ENCODE measurements at places on chromosomes 13 and 19.

DNA sequence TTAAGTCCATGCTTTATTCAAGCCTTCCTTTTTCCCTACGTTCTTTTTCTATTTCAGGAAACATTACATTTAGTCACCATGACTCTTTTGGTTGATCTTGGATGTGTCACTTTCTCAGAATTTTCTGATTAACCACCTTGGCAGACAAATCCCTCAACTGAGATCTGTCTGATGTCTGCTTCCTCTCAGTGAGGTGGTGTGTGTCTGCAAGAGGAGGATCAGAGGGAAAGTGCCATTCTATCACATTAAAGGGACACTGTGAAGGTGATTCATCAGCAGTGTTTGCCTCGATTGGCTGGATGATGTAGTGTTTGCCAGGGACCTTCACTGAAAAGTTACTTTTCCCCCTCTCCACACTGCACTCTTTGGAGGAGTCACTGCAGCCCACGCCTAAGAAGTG lies 3.0 kb upstream of the CCNP start:
- no peak for DNase-seq

DNA sequence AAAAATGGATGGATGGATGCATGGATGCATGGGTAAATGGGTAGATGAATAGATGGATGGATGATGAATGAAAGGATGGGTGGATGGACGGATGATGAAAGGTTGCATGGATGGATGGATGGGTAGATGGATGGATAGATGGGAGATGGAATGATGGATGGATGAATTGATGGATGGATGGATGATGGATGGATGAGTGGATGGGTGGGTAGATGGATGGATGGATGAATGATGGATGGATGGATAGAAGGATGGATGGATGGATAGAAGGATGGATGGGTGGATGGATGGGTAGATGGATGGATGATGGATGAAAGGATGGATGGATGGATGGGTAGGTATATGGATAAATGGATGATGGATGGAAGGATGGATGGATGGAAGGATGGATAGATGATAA lies 115.1 kb upstream of the LSM14A start:
- DNase-seq: no peak

DNA sequence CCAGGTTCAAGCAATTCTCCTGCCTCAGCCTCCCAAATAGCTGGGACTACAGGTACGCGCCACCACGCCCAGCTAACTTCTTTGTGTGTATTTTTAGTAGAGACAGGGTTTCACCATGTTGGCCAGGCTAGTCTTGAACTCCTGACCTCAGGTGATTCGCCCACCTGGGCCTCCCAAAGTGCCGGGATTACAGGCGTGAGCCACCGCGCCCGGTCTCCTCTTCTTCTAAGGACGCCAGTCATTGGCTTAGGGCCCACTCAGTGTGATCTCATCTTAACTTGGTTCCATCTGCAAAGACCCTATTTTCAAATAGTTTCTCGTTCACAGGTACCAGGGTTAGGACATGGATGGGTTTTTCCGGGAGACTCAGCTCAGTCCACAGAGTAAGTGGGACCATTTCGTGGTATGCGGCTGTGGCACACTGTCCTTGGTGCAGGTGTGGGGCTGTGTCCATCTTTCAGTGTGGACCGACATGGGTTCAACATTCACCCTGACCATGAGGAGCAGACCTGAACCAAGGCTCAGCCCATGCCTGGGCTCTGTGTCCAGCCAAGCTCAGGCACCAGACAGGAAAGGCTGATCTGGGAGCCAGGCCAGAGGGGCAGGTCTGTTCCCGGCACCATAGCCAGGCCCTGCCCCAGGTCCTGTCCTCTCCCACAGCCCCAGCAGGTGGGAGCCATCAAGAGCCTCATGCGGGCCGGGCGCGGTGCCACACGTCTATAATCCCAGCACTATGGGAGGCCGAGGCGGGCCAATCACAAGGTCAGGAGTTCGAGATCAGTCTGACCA lies 2.8 kb upstream of the MKNK2 start:
- no peak for DNase-seq

- DNase-seq: peak; percentile 95
Measured at GRCh38 chr19:53977429-53977990, 13.9 kb upstream of the CACNG6 start.

GRCh38 chr13:26132756-26133155 lies 80.9 kb upstream of the SHISA2 start:
- DNase-seq: peak; percentile 8

- no peak for DNase-seq
Measured at GRCh38 chr19:33613620-33614000, 8.1 kb upstream of the CHST8 start.

- DNase-seq: no peak
Measured at GRCh38 chr19:49790866-49791265, 22.2 kb downstream of the FUZ start.

DNA sequence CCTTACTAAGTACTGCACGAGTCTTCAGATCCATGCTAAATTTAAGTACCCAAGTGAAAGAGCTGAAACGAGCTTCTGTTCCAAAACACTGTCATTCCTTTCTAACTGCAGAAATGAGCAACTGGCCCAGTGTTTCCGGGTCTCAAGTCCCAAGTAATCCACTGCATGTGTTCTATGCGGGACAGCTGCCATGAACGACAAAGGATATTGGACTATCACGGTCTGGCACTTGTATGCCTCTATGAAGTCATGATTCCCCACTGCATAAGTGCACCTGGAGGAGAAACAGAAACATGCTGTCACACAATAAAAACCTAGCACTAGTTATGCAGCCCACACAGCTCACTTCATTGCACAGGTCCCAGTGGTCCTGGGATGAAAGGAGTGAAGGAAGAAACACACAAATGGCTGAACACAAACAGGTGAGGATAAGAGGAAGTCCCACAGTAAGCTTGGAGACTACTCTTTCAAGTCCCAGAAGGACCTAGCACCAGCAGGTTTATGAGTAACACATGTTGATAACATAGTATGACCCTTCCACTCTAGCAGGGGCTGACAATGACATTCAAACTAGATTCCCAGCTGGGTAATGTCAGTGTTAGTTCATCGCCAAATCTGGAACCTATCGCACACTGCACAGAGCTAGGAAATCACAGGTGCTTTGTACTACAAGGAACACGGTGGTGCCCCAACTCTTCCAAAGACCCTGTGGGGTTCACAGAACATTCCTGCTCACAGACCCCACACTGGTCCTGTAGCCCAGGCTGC lies 11.3 kb downstream of the PCID2 start:
- no peak for DNase-seq

DNA sequence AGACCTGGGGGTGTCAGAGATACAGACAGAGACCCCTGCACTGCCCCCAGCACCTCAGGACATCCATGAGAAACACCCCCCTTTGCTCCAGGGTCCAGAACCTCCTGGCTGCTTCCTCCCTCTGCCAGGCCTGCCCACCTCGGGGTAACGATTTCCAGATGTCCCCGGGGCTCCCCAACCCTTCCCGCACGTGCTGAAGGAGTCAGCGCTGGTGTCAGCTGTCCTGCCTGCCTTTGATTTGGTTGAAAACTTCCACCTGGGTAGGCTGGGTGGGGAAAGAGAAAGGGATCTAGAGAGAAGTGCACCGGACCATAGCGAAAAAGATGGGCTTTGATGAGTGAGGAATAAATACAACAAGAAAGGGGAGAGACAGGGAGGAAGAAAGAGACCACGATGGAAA lies 1.5 kb upstream of the CGB7 start:
- no peak for DNase-seq

DNA sequence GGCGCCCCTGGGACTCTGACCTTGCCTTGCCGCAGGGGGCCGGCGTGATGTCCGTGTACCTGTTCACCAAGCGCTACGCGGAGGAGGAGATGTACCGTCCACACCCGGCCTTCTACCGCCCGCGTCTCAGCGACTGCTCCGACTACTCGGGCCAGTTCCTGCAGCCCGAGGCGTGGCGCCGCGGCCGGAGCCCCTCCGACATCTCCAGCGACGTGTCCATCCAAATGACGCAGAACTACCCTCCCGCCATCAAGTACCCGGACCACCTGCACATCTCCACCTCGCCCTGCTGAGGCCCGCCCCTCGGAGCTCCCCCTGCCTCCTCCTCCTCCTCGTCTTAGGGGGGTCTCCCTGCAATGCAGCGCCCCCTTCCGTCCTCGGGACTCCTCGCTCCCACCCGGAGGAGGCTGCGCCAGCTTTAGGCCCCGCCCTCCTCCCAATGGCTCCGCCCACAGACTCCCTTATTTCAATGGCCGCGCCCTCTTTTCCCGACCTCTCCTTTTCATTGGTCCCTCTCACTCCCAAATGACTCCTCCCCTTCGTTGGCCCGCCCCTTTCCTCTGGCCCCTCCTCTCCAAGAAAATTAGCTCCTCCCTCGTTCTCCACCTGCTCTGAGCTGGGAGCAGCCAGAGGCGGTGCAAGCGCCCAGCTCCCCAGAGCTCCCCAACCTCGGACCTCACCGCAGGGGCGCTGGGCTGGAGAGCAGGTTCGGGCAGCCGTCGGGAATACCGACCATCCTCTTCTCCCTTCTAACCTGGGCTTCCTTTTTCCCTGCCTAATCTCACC lies 20.5 kb upstream of the CACNG8 start:
- DNase-seq: no peak

DNA sequence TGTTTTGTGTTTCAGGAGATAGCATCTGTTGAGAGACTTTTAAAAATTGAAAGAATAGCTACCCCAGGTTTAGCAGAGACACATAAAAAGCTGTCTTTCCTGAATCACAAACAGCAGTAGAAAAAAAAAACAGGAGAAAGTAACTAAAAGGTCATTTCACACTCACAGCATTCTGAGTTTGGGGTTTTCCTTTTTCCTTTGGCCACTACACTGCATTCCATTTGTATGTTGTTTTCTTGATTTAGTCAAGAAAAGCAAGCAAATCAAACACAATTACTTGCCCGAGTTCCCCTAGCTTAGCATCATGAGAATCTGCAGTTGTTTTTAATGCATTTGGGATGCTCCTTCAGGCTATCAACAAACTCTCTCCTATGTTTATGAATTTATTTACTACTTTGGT lies 161.0 kb downstream of the KCTD12 start:
- DNase-seq: no peak

- DNase-seq: no peak
Measured at GRCh38 chr13:31105856-31106255, 55.8 kb downstream of the HSPH1 start.

- no peak for DNase-seq
Measured at GRCh38 chr13:110540871-110541525, 20.5 kb downstream of the RAB20 start.

DNA sequence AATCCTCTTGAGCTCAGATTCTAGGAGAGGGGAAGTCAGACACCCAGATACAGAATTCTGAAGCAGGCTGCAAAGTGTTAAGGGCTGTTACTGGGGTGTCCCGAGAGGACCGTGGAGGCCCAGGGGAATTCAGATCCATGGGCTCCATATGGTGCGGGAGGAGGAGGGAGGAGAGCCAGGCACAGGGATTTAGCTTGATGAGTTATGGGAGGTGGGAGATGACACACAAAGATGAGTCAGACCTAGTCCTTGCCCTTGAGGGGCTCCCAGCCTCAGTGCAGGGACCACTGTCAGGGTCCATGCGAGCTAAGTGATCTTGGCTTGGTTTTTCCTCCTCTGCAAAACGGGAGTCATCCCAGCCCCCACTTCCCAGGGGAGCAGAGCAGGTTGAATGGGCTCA lies 14.4 kb upstream of the GIPR start:
- DNase-seq: no peak

- DNase-seq: no peak
Measured at GRCh38 chr19:57587529-57587928, 3.6 kb downstream of the ZIK1 start.

- DNase-seq: peak; percentile 48
Measured at GRCh38 chr19:35495107-35496064, 5.1 kb upstream of the KRTDAP start.

- DNase-seq: no peak
Measured at GRCh38 chr13:100827489-100828176, 153.0 kb upstream of the TMTC4 start.

GRCh38 chr13:79799059-79799867 lies 318.3 kb downstream of the NDFIP2 start:
- no peak for DNase-seq

DNA sequence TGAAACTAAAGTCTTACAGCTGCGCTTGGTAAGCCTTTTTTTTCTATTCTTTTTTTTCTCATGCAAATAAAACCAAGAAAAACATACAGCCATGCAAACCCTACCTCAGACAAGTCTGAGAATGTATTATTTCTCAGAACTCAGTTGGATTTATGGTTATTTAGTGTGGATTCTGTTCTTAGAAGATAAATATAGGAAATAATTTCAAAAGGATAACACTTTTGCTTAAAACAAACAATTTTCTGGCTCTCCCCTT lies 40.7 kb upstream of the TNFSF11 start:
- DNase-seq: no peak

- no peak for DNase-seq
Measured at GRCh38 chr19:33520844-33521479, 629 bp downstream of the PEPD start.

DNA sequence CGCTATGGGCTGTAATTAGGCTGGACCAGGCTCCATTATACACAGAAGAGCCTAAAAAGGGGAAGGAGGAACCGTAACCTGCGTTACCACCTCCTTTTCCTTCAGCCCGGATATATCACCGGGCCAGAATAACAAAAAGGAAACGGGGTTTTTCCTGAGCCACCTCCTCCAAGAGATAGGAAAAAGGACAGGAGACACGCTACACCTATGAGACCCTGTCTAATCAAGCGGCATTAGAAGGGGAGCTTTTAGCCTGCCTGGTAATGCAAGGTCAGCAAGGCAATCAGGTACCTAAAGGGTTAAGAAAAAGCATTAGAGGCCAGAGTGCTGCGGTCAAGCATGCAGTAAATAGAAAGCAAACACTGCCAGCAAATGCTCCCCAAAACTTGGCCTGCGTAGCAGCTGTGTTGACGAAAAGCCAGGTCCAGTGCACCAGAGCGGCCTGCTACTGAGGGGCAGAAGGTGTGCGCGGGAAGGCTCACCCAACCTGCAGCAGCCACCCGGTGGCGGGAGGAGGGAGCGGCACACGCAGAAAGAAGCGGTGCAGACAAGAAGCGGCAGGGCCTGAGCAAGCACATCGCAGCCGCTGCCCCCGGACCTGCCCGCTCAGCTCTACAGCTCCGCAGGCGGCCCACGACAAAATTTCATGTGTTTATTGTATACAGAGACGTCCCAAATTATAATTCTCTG lies 1466.1 kb downstream of the UQCRFS1 start:
- no peak for DNase-seq

- DNase-seq: no peak
Measured at GRCh38 chr19:38596057-38596981, 21.4 kb downstream of the MAP4K1 start.

DNA sequence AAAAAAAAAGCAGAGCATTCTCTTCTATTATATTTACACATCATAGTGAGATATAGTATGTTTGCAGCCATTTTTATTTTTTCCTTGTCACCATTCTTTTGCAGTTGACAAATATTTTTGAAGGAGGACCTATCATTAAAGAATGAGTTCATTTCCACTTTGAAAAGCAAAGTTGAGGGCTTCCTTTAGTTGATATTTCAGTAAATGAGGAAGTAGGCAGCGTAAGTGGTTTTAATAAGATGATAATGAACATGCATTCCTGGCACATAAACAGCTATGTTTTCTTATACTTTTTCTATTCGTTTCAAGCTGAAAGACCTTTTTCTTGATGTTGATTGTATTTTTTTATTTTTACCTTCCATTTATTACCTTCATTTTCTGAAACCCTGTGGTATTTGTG lies 66.2 kb downstream of the ZMYM2 start:
- no peak for DNase-seq

DNA sequence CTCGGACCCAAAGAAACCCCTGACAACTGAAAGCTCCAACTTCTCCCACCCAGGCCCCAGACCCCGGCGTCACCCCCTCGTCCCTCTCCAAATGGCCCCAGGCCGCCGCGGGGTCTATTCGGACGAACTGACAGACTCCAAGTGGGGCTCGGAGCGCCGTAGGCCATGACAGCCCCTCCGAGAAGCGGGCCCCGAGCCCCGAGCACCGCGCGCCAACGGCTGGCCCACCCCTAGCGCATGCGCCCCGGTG lies 360 bp downstream of the DDX39A start:
- no peak for DNase-seq

- no peak for DNase-seq
Measured at GRCh38 chr19:990119-990571, 6.0 kb downstream of the WDR18 start.
